Activated naive CD4-positive, alpha-beta T cell treated with anti-CD3 and anti-CD28 coated beads, Interleukin-2, amount 50 U/mL, for 16 hours (primary cell): ENCODE measurements at places on chromosomes 12 and 14.
A peak's percentile ranks its signal among the peaks of the same experiment; 100 is the strongest.

GRCh38 chr12:23816394-23816851 lies 133.0 kb downstream of the SOX5 start:
- no peak for DNase-seq

DNA sequence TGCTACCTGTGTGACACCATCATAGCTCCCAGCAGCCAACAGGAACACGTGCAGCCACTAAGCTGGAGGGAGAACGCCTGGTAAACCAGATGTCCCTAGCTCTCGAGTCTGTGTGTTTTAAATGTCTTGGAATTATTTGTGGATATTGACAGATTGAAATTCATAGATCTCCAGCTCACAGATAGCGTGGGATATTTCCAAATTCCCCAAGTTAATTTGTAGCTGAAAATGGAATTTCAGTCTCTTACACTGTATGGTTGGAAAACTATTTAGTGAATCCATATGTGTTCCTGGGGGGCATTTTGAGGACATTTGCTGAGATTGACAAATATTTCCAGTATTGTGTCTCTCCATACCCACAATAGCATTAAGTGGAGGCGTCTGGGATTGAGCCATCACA lies 618.6 kb upstream of the TMEM132C start:
- DNase-seq: no peak

- DNase-seq: no peak
Measured at GRCh38 chr14:89283327-89284060, 133.5 kb downstream of the FOXN3 start.

DNA sequence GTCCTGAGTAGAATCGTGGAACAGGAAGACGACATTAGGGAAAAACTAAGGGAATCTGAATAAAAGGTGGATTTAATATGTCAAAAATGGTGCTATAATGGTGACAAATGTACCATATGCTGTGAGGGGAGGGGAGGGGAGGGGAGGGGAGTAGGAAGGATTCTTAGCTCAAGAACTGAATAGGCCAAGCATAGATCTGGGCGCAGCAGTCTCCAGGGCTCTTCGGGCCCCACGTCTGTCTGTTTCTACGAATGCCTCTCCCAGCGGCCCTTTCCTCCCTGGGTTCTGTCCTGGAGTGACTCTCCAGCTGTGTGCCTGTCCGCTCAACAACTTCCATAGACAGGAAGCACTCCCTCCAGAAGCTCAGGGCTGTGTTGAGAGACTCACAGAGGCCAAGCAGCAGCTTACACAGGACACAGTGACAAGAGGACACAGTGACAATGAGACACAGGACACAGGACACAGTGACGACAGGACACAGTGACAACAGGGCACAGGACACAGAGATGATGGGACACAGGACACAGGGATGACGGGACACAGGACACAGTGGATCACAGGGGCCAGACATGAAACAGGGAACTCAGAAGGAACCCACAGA lies 42.4 kb upstream of the PPP2R5C start:
- DNase-seq: no peak

DNA sequence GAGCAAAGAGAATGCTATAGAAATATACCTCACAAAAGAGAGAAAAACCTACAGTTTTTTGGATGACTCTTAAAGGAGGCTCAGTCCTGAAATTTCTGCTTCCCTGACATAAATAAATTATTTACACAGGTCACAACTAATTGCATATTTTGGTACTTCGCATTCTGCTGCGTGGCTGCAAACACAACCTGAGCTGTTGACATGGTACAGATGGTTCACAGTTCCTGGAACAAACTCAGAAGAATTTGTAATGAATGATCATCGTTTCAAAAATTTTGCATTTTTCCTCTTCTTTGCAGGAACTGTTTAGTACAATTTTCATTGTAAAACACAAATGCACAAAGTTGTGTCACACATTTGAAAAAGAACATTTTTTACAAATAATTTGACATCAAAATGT lies 313.7 kb upstream of the SYT1 start:
- no peak for DNase-seq

- DNase-seq: no peak
Measured at GRCh38 chr14:103943673-103944072, 1.3 kb upstream of the RD3L start.

DNA sequence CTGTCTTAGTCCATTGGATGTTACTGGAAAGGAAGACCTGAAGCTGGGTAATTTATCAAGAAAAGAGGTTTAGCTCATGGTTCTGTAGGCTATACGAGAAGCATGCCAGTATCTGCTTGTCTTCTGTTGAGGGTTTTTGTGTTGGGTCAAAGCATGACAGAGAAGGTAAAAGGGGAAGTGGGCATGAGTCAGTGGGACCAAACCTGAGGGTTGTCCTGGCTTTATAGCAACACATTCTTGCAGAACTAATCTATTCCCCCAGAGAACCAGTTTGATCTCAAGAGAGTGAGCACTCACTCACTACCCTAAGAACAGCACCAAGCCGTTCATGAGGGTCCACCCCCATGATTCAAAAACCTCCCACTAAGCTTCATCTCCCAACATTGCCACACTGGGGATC lies 19.0 kb upstream of the KRAS start:
- no peak for DNase-seq

DNA sequence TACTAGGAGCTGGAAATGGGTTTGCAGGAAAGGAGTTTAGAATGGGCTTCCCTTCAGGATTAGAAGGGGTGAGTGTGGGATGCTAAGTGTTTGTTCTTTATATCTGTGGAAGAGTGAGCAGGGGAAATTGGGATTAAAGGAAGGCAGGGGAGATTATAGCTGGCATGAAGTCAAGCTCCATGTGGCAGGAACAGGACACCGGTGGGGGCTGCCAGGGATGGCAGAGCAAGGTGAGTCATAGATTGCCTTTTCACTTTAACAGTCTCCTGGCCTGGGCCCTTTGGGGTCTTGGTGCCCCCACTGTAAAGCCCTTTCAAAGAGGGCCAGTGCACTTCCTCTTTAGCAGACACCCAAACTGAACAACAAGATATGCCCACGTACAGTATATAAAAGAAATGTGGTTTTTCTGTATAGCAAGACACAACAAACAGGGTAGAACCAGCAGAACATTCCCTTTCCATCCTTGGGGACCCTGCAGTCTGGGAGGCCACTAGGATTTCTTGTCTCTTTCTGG lies 23.1 kb upstream of the FBXO21 start:
- no peak for DNase-seq

DNA sequence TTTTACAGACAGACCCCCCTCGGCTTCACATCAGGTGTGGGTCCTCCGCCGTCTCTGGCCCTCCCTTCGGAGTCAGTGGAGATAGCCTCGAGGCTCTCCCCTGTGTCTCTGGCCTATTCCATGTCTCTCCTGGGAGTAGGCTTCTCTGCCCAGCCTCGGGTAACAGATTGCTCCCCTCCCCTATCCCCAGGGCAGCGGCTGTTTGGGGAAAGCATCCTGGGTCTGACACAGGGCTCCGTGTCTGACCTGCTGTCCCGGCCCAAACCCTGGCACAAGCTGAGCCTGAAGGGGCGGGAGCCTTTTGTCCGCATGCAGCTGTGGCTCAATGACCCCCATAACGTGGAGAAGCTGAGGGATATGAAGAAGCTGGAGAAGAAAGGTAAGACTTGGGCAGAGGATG lies 30.8 kb downstream of the PHETA1 start:
- DNase-seq: no peak

GRCh38 chr12:119578112-119578511 lies 15.5 kb upstream of the TMEM233 start:
- DNase-seq: no peak

DNA sequence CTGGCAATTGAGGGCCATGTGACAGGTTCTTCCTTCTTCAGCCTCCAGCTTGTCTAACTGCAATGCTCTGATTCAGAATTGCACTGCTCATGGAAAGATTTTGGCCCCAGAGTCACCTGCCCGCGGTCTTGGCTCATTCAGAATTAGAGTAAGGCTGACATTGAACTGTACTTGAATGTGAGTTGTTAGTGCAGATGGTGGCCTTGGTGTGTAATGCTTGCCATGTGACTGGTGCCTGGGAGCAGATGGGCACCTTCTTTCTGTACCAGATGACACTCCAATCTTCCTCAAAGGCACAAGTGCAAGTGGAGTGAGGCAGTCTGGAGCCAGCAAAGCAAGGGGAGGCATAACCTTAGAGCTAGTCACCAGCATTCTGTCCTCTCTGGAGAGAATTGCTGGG lies 36.5 kb upstream of the ANO4 start:
- DNase-seq: no peak

DNA sequence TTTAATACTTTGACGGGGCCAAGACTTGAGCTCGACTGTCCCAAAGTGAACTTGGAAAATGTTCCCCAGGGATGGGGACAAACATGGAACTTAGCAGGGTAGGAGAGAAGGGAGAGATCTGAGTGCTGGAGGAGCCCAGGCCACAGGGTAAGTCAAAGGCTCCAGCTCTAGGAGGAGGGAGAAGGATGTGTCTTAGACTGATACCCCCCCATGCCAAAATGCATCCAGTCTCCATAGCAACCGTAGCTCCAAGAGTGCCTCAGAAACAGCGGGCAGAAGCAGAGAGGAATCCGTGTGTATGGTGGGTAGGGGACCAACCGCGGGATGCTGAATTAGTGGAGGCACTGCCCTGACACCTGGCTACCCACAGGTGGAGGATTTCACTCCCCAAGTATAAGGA lies 845 bp upstream of the AGAP2 start:
- no peak for DNase-seq

GRCh38 chr12:11133816-11134215 lies 628 bp downstream of the TAS2R30 start:
- no peak for DNase-seq

DNA sequence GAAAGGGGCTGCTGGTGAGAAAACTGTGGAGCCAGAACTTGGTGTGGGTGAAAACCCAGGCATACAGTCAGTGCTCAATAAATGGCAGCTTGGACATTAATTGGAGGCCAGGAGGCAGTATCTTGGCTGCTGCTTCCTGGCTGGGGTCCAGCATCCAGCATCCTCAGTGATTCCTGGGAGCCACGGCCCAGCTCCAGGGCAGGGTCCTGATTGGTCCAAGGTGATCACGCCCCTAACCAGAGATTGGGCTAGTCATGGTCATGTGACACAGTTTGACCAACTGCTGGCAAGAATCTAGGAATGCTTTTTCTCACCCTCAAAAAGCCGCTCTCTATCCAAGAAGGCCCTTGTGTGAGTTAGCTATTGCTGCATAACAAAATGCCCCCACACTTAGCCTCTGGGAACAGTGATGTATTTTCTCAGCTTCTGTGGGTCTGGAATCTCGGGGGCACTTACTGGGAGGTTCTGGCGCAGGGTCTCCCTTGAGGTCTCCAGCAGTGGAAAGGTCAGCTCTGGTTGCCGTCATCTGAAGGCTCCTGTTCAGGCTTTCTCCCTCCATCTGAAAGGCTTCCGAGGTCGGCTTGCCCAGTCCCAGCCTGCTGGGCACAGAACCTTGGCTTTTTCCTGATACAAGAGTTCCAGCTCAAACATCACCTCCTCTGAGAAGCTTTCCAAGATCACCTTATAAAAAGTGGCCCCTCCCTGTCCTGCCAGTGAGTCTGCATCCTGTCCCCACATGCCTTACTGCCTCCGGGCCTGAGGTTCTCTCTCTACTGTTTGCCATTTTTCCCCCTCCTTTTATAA lies 119.2 kb upstream of the NCOR2 start:
- no peak for DNase-seq

GRCh38 chr14:104072586-104072985 lies 12.9 kb upstream of the ASPG start:
- no peak for DNase-seq

- DNase-seq: no peak
Measured at GRCh38 chr12:86744547-86745212, 488.5 kb upstream of the MGAT4C start.

DNA sequence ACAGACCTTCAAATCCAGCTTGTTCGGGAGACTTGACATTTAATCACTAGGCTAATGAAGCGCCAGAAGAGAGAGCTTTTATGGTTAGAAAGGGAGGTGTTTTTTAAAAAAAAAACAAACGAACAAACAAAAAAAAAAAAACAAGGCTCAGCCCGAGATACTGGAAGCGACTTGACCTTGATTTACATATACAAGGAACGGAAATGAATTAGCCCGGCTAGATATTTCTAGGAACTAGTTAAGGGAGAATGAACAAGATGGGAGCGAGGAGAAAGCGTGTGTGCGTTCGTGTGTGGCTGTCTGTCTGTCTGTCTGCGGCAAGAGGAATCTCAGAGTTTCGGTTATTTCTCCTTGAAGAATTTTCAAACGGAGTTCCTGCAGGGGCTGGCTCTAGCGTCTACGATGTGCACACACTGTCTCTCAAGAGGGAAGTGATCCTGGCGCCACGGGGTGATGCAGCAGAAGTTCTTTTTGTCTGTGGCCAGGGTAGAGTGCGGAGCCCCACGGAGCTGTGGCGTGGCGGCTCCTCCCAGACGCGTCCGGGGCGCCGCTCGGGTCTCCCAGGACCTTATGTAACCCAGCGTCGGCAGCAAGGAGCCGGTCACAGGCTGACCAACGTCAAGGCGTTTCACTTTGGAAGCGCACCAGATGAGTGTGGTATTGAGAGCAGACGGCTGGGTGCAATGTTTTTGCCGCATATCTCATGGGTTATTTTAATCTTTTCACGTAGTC lies 18.8 kb downstream of the SOCS2 start:
- peak; percentile 23 for DNase-seq

- no peak for DNase-seq
Measured at GRCh38 chr12:37547611-37548010, 769.0 kb upstream of the ALG10B start.

- DNase-seq: no peak
Measured at GRCh38 chr12:6770600-6770999, 1.7 kb upstream of the LAG3 start.

DNA sequence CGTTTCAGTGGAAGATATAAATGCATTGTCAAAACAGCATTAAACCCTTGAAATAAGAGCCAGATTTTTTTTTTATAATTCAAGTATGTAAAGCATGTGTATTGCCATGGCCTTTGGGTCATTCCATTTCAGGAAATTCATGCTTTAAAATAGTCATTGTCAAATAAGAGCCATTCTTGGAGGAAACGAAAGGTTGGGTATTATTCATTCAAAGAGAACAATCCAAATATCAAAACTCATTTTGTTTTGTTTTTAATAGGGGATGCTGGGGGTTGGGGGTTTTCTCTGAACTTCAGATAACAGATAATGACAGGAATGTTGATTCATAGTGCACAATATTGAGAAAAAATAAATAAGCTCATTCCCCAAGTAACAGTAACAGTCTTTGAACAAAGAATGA lies 174.4 kb upstream of the NUDT4 start:
- DNase-seq: no peak

DNA sequence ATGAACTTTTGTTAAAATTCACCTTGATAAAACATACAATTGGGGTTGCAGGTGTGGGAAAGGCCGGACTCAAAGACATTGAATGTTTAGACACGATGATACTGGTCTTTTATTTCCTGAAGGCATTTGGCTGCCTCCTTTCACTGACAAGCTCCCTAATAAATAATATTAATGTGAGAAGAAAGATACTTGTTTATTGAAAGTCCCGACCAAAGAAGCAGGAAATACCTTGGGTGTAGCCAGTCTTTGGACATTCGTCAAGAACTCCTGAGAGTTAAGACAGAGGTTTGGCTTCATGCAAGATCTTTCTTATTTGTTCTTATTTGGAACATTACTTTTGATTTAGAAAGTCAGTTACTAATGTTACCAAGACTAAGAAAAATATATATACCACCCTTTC lies 1133.8 kb upstream of the SEL1L start:
- no peak for DNase-seq
